Stimulated activated CD4-positive, alpha-beta T cell treated with anti-CD3 and anti-CD28 coated beads, Interleukin-2, amount 100 ng/mL, for 48 hours (primary cell): ENCODE measurements at places on chromosomes 4 and X.
A peak's percentile ranks its signal among the peaks of the same experiment; 100 is the strongest.

GRCh38 chr4:31575504-31575903 is 855.3 kb downstream of the PCDH7 start:
- no peak for DNase-seq

DNA sequence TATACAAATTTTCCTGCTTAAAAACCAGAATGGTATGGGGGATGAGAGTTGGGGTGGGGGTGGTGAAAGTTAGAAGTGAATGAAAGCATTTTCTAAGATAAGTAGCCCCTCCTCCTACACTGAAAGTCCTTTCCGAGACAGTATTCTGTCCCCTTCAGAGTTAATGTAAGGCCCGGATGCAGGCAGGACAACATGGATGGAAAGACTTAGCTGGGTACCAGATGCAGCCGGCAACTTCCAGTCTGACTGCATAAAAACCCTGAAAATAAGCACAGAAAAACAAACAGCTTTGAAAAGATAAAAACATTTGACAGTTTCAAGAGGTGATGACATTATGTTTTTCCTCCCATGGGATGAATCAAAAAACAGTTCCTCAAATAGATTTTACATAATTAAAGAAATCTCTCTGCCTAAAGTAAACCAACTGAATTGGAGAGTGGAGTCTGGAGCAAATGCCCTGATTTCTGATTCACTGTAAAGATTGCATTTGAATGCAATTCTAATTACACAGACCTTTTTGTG is 196.3 kb downstream of the GPAT3 start:
- DNase-seq, result no peak

DNA sequence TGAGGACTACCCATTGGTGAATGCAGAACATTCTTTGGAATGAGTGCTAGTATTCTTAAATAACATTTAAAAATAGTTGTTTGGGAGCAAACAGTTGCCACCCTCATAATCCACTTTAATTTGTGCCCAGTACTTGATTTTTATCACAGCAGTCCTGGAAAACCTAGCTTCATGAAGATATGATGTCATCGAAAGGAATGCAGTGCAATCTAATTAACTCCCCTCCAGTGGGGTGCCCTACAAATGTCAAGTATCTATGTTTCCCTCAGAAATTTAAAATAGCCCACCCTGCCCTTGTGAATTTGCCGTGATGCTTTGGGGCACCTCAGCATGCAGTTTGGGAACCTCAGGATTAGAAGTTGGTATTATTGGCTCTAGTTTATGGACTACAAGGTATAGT is 5.4 kb downstream of the RAB9A start:
- no peak for DNase-seq

DNA sequence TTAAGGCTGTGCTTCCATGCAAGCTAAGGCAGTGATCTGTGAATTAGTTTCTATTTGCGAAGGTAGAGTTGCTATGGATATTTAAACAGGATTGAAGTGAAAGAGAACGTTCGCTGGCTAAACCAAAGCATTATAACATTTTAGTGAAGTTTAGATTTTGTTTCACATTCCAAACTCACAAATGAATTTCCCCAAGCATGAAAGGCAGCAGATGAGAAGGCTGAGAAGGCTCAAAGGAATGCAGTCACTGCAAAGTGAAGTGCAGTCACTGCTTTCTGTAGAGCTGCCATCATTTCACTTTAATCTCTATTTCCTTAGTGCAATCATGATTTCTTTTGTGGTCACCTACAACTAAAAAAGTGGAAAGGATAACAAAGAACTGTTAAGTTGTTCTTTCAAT is 334.7 kb upstream of the NR3C2 start:
- no peak for DNase-seq

DNA sequence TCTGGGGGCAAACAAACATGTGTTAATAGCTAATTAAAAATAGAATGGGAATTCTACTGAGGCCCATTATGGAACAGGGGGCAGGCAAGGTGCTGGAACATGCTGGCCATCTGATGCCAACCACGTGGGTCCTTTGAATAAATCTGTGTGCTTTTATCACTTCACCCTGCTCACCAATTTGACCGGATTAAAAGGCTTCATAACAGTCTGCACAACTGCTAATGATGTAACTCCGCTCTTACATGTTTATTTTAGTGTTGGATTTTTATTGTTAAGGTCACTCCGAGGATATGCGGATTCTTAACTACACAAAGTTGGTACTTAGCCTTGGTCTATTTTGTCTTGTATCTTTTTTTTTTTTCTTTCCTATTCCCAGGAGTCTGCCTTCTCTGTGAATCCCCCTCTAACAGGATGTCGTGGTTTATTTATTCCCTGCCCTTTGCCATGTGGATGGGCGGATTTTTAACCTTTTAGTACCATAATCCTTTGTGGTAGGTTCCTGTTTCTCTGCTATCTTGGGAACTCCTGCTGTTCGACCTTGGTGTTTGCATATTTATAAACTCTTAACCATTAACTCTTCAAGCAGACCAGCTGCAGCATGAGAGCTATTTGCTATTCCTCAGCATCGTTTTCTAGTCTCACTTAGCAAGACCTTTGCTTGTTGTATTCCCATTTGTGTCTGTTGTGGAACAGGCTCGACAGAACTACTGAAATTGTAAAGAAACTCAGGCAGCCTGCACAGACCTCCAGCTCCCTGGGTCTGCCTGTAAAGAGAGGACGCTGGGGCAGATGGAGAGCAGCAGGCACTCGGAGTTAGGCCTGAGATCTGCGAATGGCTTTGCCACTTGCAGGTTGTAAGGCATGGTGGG is 38.0 kb downstream of the TRIM2 start:
- no peak for DNase-seq

GRCh38 chr4:106629268-106629625 is 260.7 kb upstream of the GIMD1 start:
- DNase-seq, result no peak

GRCh38 chrX:150035531-150035930 is 97.2 kb upstream of the EOLA2 start:
- DNase-seq, result no peak

GRCh38 chrX:150696331-150696730 is 3.1 kb downstream of the MTMR1 start:
- DNase-seq, result no peak

DNA sequence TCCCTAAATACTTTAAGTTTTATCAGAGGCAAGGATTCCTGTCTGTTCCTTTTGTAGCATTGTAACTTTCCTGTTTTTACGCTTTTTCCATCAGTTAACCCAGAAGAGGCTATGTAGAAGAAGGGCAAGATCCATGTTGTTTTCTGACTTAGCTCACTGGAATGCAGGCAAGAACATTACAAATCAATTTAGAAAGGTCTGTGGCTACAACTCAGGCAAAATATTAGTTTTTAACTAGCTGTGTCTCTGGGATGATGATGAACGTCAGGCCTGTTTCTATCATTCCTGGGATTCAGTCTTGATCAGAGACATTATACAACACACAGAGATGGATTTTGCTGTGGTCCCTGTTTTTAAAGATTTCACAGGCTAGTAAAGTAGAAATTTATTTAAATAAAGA is 813.0 kb upstream of the POU3F4 start:
- no peak for DNase-seq

- DNase-seq, result no peak
Measured at GRCh38 chr4:52684896-52685295, 25.8 kb upstream of the USP46 start.

- no peak for DNase-seq
Measured at GRCh38 chr4:19829101-19829500, 422.6 kb upstream of the SLIT2 start.

GRCh38 chr4:18934197-18934596 is 912.6 kb upstream of the LCORL start:
- no peak for DNase-seq

DNA sequence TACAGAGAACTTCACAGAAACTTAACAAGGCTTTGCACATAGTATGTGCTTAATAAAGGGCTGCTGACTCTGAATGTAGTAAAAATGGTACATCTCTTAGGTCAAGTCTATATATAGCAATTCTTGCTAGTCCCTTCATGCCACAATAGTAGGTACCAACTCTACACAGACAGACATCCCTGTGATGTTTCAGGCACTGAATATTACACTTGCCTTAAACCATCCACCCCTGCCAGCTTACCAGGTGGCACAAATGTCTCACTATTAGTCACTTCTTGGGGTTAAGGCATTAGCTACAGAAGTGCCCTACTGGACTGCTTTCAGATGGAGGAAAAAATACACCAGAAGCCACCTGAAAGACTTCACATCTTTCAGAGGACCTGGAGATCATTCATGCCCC is 86.3 kb upstream of the CITED1 start:
- no peak for DNase-seq

- DNase-seq, result no peak
Measured at GRCh38 chrX:66200855-66201795, 37.1 kb downstream of the HEPH start.

GRCh38 chrX:82658492-82658891 is 849.6 kb upstream of the POU3F4 start:
- DNase-seq, result no peak

DNA sequence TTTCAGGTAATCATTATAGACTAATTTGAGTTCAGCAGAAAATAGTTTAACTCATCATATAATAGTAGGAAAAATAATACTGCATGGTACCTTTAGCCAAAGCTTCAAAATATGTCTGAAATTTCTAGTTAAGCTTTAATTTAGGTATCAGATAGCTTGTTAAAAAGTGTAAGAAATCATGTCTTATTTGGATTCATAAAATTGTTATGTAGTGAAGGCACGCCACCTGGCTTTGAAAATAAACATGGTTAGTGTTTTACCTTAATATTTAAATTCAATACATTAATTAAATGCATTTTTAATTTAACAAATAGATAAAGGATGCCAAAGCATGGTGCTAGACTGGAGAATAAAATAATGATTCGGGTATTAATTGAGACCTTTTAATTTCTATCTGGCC is 211.4 kb downstream of the FSTL5 start:
- DNase-seq, result no peak

GRCh38 chr4:8181844-8182243 is 17.2 kb upstream of the SH3TC1 start:
- no peak for DNase-seq

DNA sequence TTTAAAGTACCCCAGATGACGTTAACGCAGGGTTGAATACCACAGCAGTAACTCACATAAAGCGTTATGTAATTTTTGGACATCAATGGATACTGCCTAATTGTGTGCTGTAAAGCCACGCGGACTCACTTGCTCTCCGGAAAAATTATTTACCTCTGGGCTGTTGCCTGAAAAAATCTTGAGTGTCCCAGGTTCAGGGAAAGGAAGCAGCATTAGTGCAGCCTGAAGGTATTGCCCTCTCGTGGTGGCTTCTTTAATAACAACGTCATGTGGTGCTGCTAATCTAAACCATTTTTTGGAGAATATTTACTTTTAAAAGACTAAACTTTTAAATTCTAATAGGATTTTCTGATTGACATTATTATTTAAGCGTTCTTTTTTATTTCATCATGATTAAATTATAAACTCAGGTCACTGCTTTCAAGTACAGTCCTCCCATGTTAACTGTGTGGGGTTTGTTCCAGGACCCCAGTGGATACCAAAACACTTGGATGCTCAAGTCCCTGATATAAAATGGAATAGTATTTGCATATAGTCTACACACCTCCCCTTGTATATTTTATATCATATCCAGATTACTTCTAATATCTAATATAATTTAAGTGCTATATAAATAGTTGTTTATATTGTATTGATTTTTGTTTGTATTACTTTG is 384.8 kb downstream of the FAM133A start:
- DNase-seq, result peak; percentile 0

GRCh38 chrX:51440365-51440764 is 56.0 kb downstream of the NUDT11 start:
- no peak for DNase-seq

- no peak for DNase-seq
Measured at GRCh38 chr4:140776556-140776955, 20.4 kb upstream of the TBC1D9 start.

GRCh38 chr4:25160714-25161592 is 704 bp upstream of the SEPSECS start:
- no peak for DNase-seq

DNA sequence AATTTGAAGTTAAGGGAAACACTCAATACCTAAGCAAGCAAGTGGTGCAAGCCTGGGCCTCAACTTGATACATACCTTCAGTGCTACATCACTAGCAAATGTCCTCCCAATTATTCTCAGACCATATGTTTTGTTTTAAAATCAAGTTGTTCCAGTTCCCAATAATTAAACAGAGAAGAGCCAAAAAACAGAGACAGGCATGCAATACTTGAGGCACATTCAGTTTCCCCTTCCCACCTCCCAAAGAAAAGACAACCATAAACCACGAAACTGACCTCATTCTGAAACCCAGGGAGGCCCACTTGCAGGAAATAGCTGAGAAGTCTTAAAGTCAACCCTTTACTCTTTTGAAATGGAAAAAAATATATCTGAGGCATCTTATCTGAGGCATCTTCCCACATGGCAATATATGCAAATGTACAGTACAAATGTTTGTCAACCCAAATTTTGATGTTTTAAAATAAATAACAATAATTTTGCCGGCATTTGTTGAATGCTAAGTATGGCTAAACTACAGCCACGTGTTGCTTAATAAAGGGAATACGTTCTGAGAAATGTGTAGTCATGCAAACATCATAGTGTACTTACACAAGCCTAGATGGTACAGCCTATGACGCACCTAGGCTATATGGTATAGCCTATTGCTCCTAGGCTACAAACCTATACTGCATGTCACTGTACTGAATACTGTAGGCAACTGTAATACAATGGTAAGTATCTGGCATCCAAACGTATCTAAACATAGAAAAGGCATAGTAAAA is 147.5 kb downstream of the TSPAN5 start:
- DNase-seq, result no peak

GRCh38 chrX:9316096-9316495 is 148.8 kb upstream of the TBL1X start:
- no peak for DNase-seq

DNA sequence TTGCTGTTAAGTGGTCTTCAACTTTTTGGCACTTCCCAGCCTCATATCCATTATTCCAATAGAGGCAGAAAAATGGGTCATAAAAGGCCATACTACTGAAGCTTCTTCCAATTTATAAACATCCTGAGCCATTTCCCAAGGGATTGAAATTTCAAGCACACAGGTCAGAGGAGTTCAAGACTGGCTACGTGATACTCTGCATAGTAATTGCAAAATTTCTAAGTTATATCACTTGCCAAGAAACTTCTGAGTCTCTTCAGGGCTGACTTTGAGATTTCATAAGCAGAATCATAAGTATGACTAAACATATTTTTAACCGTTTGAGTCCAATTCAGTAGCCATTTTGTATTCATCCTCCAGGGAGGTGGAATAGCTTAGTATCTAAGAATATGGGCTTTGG is 75.6 kb upstream of the RXFP1 start:
- no peak for DNase-seq

GRCh38 chr4:80045786-80046185 is 27.2 kb downstream of the ANTXR2 start:
- DNase-seq, result no peak

- DNase-seq, result no peak
Measured at GRCh38 chrX:41722816-41723618, 964 bp upstream of the GPR82 start.

- DNase-seq, result no peak
Measured at GRCh38 chrX:80420147-80420546, at the start of gene TENT5D. Gene TENT5D, plus strand, starts transcription at chrX:80420447. Its CDS starts 22,093 bp downstream, at chrX:80442540.

GRCh38 chr4:151297170-151297569 is 20.2 kb downstream of the PRSS48 start:
- DNase-seq, result no peak
